ENCODE measurements at places on chromosomes 3 and 15. TPM values are rescaled to one million over a fixed set of nuclear protein-coding genes. Genes with fewer than 3 reads are reported as not detected.

Gene MCTP2
- 17.8 TPM for polyA plus RNA-seq

Gene XIRP1
- not detected for polyA plus RNA-seq

Gene NAALADL2
- 8.0 TPM for polyA plus RNA-seq

- no peak for DNase-seq
Observed at GRCh38 chr15:99481113-99481950, 84.5 kb upstream of the MEF2A start.

DNA sequence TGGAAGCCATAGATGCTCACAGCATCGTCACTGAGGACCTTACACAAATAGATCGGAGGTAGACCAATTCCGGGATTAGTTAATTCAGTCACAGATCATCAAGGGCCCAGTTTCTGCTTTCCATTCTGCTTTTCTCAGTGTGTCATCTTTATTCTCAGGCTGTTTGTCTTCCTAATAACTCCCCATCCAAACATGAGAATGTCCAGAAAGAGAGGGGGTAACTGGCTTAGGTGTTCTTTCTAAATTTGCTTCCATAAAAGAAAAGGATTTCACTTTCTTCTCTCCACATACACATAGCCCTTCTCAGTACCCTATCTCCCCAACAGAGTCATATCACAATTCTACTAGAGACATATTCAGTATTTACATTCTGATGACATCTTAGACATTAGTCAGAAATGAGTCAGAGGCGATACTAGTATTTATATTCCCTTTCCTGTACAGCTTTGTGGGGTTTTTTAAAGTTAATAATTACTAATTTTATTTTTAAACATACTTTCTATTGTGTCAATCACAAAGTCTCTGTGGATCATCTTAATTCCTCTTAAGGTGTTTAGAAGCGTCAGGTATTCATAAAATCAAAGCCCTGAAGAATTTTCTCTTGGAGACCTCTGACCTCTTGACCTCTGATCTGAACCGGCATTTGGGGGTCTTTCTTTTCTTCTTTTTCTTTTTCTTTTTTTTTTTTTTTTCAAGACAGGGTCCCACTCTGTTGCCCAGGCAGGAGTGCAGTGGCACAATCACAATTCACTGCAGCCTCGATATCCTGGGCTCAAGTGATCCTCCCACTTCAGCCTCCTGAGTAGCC lies 24.3 kb upstream of the IL12A start:
- DNase-seq: peak; percentile 49

DNA sequence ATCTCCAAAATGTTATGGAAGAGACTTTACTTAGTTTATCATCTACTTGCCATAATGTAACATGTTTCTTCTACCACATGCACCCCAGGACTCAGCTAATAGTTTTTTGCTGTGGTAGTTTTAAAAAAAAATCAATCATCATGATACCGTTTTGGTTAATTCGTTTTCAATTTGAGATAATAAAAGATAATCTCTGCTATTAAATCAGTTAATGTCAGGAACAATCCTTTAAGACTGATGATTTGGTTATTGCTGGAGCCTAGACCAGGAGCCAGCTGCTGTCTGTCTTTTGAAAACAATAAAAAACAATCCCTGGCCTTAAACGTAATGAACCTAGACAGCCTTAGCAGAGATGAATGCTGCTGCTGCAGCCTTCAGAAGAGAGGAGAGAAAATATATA lies 403.7 kb downstream of the OXSM start:
- no peak for DNase-seq

DNA sequence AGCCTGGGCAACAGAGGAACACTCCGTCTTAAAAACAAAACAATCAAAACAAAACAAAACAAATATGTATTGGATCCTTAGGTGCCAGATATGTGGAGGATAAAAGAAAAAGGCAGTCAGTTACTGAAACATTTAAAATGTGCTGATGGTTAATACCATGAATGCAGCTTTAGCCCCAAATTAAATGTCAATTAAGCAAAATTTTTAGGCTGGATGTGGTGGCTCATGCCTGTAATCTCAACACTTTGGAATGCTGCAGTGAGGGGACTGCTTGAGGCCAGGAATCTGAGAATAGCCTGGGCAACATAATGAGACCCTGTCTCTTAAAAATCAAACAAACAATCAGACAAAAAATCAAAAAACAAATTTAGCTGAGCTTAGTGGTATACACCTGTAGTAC lies 8.5 kb upstream of the CHMP2B start:
- DNase-seq: no peak

GRCh38 chr3:55668359-55668758 lies 181.3 kb upstream of the WNT5A start:
- no peak for DNase-seq

- DNase-seq: peak; percentile 4
Observed at GRCh38 chr3:155428563-155428962, 135.1 kb upstream of the STRIT1 start.
